ENCODE measurements at places on chromosomes 1 and 21.

- no peak for DNase-seq
These were observed 46.1 kb downstream of the USP48 start for GRCh38 chr1:21736876-21737275.

GRCh38 chr1:166133276-166133841, 33.4 kb downstream of the FAM78B start:
- no peak for DNase-seq

DNA sequence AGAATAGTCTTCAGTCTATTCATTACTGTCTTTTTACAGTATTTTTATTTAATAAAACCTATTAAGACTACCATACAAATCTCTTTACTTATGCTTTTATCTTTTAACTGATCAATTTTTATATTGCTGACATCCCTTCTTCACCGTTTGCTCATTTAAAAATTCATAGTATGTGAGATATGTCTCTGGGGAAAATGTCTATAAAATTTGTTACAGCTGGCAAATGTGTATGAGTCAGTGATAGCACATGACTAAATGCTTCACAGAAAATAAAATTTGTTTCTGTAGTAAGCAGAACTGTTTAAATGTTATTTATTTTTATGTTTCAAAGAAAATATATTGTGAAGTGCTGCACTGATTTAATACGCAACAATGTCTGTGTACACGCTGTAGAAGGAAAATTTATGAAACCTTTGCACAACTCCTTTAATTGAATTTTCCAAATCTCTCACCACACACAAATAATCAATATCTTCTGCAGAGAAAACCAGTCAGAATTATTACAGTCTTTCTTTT, 74.2 kb downstream of the ITGB3BP start:
- DNase-seq: no peak

GRCh38 chr1:3611170-3612019, at the start of gene MEGF6:
MEGF6 (minus strand) TSS chr1:3611508; CDS start chr1:3611268, 240 bp downstream.
- DNase-seq: no peak

Measured in SHP77 treated with DMSO at 0.1 percent for 48 hours (cell line).